ENCODE measurements at places on chromosomes 11 and 22.

GRCh38 chr22:46352691-46353386 is 17.3 kb downstream of the TRMU start:
- no peak for DNase-seq

DNA sequence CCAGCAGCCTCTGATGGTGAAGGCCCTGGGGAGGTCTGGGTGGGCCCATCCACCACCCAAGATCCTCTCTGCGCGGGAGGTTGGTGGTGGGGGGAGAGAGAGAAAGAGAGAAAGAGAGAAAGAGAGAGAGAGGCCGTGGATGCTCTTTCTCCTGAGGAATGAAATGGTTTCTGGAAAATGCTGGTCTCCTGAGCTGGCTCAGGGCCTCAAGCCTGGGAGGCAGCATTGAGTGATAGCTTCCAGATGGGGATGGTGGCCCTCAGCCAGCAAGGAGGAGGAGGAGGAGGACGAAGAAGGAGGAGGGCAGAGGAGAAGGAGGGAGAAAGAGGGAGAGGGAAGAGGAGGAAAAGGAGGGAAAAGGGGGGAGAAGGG is 4.6 kb downstream of the TSPAN32 start:
- DNase-seq: no peak

- no peak for DNase-seq
Observed at GRCh38 chr11:56197367-56197766, 20.9 kb downstream of the OR5J2 start.

- DNase-seq: no peak
Observed at GRCh38 chr11:70159627-70160570, 43.2 kb upstream of the FADD start.

DNA sequence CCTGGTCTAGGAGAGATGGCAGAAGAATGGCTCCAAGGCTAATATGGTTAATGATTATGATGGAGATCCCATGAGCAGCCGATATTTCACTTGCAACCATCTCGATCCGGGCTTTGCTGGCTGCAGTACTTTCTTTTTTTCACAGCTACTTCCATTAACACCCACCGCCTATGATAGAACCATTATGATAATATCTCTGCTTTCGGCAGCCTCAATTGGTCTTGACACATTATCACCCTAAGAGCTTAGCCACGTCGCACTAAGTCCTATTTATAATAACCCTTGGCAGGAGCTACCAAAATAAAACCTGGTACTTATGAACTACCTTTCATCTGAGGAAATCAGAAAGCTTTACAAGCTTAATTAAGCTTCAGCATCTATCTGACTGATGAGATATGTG is 7.6 kb upstream of the FJX1 start:
- DNase-seq: no peak

GRCh38 chr22:45680932-45681700 is 9.5 kb downstream of the ATXN10 start:
- no peak for DNase-seq

- no peak for DNase-seq
Observed at GRCh38 chr22:49156662-49157285, 670.9 kb downstream of the BRD1 start.

DNA sequence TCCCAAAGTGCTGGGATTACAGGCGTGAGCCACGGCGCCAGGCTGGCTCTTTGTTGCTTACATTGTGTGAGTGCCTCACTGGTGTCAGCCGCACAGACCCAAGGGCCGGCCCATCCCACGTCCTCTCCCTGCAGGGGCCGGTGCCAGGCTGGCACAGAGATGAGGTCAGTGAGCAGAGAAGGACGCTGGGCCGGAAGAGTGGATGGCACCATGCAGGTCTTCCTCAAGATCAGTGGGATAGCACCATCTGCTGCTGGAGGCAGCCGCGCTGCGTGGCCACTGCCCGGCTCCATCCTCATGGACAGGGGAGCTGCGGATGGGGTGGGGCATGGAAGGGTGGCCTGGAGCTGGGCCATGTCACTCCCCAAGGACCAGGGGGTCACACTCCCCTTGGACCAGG is 22.0 kb upstream of the FGF4 start:
- DNase-seq: no peak

GRCh38 chr22:17587629-17588028 is 24.3 kb downstream of the SLC25A18 start:
- no peak for DNase-seq

DNA sequence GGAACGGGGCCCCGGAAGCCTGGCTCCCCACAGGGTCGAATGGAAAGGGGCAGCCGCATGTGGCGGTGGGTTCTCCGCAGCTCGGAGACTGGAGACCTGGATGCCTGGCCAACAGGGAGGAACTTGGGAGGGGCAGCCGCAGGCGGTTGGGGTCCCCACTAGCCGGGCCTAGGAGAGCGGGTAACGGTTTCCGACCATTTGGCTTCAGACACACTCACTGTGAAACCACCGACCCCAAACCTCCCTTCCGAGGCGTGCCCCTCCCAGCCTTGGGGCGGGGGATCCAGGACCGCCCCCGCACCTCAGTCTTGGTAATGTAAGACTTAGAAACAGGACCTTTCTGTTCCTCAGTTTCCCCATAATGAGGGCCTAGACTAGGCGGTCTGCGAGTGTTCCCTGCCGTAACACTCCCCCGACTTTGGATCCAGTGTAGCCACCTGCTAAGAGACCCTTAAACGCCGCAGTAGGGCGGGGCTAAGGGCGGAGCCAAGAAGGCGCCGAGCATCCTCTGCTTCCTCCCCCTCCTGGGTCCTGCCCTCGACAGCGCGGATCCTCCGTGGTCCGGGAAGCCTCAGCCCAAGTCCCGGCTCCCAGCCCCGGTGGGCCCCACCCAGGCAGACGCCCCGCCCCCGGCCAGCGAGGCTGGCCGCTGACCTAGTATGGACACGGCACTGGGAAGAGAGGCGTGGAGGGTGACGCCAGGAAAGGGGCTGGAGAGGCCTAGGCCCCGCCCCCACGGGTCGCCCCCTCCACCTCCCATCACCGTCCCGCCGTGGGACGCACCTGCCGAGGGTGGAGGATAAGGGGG is 1.8 kb upstream of the RASGRP2 start:
- peak; percentile 67 for DNase-seq

- DNase-seq: no peak
Observed at GRCh38 chr11:133476570-133477250, 55.6 kb downstream of the OPCML start.

GRCh38 chr11:86202013-86202336 is 42.6 kb upstream of the EED start:
- DNase-seq: no peak

DNA sequence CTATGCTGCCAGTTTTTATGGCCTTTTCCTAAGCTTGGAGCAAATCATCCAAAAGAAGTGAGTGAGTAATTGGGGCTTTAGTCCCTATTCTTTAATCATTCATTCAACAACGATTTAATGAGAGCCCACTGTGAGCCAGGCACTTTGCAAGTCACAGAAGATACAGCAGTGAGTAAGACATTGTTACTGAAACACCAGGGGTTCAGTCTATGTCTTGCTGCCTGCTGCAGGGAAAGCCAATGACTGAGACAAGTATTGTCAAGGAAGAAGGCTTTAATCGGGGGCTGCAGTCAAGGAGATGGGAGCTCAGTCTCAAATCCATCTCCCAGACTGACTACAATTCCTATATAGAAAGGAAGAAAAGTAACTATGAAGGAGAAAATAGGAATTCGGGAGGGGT is 228.3 kb downstream of the FAM181B start:
- no peak for DNase-seq

DNA sequence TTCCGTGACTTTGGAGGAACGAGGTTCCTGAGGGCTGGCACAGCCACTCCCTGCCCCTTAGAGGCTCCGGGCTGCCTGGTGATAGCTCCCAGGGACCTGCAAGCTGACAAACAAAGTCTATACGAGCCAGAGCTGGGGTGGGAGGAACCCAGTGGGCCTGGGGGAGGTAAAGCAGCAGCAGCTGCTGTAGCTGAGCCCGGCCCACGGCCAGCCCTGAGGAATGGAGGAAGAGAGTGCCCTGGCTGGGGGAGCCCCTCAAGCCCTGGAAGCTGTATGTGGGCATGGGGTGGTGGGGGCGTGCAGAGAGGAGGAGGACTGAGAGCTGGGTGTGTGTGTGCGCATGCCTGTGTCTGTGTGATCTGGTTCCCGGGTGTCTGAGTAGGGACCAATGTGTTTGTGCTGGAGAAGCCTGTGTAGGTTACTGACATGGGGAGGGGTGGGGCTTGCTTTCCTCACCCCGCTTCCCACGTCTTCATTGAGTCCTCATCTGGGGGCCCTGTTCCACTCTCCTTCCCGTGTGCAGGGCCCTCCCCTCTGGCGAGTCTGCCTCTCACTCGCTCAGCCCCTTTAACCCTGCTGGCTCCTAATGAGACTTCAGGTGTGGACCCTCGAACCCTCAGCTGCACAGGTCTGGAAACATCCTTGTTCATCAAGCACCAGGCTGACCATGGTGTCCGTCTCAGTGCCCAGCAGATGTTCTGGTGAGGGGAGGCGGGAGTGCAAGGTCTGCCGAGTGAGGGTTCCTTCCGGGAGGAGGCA is 10.8 kb downstream of the ST3GAL4 start:
- DNase-seq: no peak

- DNase-seq: no peak
Observed at GRCh38 chr11:62565100-62565802, 8.4 kb downstream of the EEF1G start.

DNA sequence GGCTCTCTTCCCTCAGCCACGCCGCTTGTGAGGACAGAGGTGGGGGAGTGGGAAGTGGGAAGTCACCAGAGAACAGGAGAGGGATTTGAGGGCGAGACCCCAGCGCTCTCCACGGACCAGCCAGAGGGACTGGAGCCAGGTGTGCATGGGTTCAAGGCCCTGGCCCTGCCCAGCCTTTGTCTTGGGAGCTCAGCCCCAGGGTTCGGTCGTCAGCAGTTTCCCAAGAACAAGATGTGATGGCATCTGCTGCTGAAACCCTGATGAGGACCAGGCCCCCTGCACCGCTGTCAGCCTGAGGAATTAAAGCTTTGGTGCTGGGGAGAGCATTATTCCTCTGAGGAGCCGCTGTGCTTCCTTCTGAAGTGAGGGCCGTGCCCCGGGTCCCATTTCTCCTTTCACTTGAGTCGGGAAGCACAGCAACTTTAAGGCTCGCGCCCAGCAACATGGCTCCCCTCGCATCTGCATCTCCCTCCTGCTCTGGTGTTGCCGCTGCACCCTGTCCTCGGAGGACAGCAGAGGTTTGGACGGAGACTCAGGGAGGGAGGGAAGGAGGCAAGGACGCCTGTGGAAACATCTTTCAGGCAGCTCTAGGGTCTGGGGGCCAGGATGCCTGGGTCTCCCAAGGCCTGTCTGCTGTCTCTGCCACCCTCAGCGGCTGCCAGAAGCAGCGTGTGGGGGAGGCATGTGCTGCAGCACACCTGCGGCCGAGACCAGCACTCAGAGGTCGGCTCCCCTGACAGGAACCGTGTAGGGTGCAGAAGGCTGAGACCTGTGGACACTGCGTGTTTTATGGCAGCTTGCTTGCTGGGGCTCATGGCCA is 3.8 kb downstream of the IFITM5 start:
- DNase-seq: no peak

- DNase-seq: no peak
Observed at GRCh38 chr11:13207665-13208594, 69.7 kb upstream of the BMAL1 start.

DNA sequence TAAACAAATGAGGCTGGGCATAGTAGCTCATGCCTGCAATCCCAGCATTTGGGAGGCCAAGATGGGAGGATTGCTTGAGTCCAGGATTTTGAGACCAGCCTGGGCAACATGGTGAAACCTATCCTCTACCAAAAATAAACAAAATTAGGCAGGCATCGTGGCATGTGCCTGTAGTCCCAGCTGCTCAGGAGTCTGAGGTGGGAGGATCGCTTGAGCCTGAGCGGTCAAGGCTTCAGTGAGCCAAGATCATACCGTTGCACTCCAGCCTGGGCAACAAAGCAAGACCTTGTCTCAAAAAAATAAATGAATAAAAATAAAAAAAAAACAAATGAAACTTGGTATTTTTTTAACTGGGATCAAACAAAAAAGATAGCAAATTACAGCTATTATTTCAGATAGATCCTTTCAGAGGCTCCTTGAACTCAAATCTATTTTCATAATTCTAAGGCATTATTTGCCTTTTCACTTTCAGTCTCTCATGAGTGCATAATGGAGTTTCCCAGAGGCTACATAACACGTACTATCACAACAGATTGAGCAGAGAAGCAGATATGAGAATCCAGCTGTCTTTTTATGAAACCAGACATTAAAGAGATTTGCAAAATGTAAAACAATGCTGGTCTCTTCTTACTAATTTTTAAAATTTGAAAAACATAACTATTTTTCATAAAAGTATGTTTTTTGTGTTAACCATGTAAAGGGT is 23.1 kb downstream of the DDIAS start:
- DNase-seq: no peak

DNA sequence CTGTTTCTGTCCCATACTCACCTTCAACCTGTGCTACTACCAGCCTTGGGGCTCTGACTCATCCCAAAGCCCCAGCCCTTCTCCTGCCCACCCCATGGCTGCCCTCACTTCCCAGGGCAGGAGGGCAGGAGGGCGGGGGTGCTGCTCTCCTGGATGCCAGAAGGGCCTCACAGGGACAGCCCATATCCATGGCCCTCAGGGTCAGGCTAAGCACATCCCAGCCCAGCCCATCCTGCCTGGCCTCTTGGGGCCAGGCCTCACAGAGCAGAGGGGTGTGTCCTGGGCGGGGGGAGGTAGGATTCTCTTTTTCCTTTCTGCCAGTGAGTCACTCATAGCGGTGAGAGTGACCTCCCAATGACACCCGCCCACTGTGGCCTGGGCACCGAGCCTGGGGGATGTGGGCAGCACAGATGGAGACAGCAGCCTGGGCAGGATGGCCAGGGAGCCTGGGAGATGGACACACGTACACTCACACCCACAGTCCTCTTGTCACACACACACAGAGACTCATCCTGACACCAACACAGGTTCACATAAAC is 2.4 kb downstream of the LTBP3 start:
- no peak for DNase-seq

DNA sequence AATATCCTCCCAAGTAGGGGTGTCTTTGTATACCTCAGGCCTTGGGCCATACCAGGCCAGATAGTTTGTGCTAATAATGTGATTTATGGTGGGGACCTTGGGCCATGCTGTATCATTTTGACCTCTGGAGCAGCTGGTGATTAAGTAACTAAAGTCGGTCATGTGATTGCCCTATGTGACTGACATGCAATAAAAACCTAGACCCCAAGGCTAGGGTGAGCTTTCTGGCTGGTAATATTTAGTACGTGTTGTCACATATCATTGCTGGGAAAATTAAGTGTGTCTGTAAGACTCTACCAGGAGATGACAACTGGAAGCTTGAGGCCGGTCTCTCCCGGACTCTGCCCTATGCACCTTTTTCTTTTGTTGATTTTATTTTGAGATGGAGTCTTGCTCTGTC is 12.6 kb upstream of the TFIP11 start:
- DNase-seq: no peak

- DNase-seq: no peak
Observed at GRCh38 chr11:110761991-110762390, 49.8 kb upstream of the ARHGAP20 start.

GRCh38 chr11:73210916-73211667 is 7.0 kb upstream of the P2RY2 start:
- no peak for DNase-seq
